Esophagus mucosa (tissue), 1 donor: ENCODE measurements at places on chromosomes 7 and 10. TPM values are rescaled to one million over a fixed set of nuclear protein-coding genes. Genes with fewer than 3 reads are reported as not detected.

Gene SLC18A2
- 0.12 TPM for total RNA-seq

Gene CTAGE4
- total RNA-seq = 3.1 TPM

Gene C1GALT1
- 33.7 TPM for total RNA-seq

GRCh38 chr10:33247221-33247922 is 87.1 kb downstream of the NRP1 start:
- ATAC-seq = no peak

DNA sequence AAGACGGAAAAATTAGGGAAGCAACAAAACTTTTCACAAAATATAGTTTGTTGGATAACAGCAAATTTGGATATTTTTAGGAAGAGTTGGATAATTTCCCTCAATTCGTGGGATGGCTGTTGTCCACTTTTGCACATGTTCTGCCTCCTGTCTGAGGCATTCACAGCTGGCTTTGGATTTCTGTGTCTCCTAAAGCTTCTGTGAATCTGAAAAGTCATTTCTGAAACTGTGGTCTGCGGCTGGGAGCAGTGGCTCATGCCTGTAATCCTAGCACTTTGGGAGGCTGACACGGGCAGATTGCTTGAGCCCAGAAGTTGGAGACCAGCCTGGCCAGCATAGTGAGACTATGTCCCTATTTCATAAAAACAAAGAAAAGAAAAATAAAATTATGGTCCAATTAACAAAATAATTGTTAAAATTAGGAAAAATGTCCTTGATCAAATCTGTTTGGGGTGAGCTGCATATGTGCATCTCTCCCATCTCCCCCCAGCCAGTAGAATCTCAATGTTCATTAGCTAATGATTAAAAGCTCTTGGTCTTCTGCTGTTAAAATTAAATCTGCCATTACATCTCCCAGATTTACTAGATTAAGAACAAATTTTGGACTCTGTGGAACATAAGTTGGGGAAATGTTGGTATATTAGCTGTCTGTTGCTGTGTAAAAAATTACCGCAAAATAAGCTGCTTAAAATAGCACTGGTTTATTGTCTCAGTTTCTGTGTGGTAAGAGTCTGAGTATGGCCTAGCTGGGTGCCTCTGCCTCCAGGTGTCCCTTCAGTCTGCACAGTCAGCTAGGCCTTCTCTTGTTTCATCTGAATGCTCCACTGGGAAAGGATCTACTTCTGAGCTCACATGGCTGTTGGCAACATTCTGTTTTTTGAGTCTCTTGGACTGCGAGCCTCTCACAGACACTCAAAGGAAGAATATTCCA is 332.0 kb upstream of the FZD1 start:
- no peak for ATAC-seq

DNA sequence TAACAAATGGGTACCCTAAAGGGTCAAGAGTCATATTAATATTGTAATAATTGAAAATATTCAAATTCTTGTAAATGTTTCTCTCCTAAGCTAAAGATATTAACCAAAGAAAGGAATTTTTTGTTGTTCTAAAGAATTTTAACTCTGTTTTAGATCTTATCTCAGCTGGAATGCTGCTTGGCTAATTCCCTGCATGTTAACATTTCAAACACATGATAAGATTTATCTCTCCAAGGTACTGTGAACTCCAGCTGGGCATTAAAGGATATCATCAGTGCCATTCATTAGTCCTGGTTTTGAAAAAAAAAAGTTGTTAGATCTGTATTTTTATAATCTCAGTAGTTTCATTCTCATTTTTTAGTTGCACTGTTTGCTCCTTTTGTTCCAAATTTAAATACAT is 76.9 kb downstream of the MAPK8 start:
- ATAC-seq = no peak

GRCh38 chr7:139084709-139085108 is 24.8 kb downstream of the ZC3HAV1 start:
- no peak for ATAC-seq

- ATAC-seq = no peak
These were observed 265.2 kb downstream of the SNX13 start for GRCh38 chr7:17674943-17675608.

GRCh38 chr7:13717031-13717430 is 272.4 kb downstream of the ETV1 start:
- ATAC-seq = no peak

DNA sequence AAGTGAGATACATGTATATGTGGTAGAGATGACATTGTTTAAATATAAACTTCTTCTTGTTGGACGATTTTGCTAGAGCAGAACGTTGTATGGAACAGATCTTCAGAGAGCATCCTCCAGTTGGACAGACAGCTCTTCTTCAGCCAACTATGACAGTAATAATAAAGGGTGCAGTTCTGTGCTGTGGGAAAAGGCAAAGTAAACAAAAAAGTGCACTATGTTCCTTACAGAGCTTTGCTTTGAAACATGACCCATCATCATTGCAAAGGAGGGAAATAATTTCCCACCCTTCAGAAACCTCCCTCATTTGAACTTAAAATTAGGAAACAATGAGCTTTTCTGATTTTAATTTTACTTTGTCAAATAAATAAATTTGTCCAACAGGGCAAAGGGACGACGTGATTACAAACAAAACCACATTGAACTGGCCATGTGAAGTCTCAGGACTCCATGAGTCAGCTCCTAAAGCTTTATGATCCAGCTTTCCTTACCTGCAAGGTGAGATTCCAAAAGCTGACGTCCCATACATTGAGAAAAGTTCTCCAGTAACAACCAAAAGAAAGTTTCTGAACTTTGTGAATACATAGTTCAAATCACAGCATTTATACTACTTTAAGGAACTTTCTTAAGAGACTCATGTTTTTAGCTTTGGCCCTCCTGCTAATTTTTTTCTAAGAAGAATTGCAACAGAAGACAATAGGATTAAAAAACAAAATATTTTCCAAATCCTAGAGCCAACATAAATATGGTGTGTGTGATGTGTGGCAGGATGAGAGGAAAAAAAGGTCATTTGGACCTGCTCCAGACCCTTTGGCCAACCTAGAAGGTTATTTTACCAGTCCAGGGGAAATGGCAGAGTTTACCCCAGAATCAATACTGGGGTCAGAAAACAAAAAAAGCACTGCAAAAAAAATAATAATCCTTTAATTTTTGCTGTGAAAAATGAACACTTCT is 565.4 kb upstream of the NRP1 start:
- ATAC-seq = peak; percentile 50

DNA sequence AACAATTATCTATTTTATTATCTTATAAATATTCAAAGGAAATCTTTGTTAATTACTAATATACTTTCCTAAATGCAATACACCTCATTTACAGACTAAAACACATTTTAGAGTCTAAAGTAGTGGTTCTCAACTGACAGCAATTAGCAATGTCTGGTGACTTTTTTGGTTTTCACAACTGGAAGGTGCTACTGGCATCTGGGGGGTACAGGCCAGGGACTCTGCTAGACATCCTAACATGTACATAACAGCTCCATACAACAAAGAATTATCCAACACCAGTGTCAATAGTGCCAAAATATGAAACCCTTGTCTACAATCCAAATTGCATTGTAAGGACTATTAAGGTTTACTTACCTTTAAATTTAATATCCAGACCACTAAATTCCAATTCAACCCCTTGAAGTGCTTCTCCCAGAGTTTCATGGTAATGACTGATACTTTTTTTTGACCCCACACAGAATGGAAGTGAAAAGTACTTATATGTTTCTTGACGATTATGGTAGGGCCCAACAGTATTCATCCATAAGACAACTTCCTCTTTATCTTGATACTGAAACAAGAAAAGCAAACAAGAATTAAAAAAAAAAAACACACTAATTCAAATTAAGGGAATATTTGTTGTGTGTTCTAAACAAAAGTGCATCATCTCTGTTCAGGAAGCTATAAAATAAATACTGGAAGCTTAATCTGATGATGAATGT is 10.4 kb downstream of the TM9SF3 start:
- ATAC-seq = no peak
